ENCODE measurements at places on chromosomes 6 and 20.

- DNase-seq: no peak
Measured at GRCh38 chr6:79796197-79796596, 151.2 kb downstream of the ELOVL4 start.

DNA sequence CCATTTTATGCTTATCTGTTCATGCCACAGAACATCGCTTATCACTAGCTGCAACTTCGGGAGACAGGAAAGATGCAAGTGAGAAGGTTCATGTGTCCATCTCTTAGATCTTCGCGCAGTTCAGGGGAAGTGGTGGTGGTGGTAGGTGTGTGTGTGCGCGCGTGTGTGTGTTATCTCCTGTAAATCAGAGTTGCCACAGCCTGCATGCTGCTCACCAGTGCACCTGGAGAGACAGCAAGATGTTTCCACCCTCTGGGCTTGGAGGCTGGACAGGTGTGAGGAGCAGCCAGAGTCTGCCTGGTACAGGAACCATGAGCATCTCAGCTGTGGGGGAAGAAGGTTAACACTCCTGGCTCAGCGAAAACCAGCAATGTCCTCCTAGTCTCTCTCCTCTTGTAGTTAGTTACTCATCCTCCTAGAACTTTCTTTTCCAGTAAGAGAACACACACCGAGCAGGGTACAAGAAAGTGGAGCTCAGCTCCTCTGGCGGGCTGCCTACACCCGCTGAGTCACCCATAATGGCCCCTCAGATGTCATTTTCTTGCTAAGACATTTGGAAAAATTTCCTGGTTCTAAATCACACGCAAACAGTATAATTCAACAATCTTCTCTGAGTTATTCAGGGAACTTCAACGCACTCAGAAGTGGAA lies 5.1 kb upstream of the TUBB1 start:
- peak; percentile 24 for DNase-seq

GRCh38 chr6:79421001-79421411 lies 116.2 kb downstream of the LCA5 start:
- DNase-seq: no peak

- DNase-seq: no peak
Measured at GRCh38 chr6:139587469-139587868, 213.0 kb upstream of the CITED2 start.

- DNase-seq: no peak
Measured at GRCh38 chr20:56715902-56716519, 86.9 kb downstream of the TFAP2C start.

GRCh38 chr20:51750037-51750769 lies 18.0 kb downstream of the ATP9A start:
- DNase-seq: peak; percentile 61

DNA sequence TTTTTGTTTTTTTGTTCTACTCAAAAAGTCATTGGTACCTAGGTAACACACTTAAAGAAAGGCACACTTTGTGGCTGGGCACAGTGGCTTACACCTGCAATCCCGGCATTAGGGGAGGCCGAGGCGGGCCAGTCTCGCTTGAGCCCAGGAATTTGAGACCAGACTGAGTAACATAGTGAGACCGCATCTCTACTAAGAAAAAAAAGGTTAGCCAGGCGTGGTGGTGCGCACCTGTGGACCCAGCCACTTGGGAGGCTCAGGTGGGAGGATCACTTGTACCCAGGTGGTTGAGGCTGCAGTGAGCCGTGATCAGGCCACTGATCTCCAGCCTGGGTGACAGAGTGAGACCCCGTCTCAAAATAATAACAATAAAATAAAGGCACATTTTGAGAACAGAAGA lies 67.4 kb upstream of the BHLHE23 start:
- no peak for DNase-seq

- DNase-seq: no peak
Measured at GRCh38 chr6:17552861-17553260, 47.2 kb upstream of the FAM8A1 start.

- DNase-seq: peak; percentile 89
Measured at GRCh38 chr6:42075159-42075838, 25.0 kb downstream of the TAF8 start.

GRCh38 chr20:16528078-16528477 lies 45.2 kb downstream of the KIF16B start:
- no peak for DNase-seq

- DNase-seq: no peak
Measured at GRCh38 chr6:99739526-99739925, 132.9 kb downstream of the PRDM13 start.

- DNase-seq: peak; percentile 77
Measured at GRCh38 chr6:158475344-158476302, 84.3 kb upstream of the TMEM181 start.

GRCh38 chr20:24994470-24995368 lies 2.2 kb upstream of the APMAP start:
- DNase-seq: peak; percentile 86

DNA sequence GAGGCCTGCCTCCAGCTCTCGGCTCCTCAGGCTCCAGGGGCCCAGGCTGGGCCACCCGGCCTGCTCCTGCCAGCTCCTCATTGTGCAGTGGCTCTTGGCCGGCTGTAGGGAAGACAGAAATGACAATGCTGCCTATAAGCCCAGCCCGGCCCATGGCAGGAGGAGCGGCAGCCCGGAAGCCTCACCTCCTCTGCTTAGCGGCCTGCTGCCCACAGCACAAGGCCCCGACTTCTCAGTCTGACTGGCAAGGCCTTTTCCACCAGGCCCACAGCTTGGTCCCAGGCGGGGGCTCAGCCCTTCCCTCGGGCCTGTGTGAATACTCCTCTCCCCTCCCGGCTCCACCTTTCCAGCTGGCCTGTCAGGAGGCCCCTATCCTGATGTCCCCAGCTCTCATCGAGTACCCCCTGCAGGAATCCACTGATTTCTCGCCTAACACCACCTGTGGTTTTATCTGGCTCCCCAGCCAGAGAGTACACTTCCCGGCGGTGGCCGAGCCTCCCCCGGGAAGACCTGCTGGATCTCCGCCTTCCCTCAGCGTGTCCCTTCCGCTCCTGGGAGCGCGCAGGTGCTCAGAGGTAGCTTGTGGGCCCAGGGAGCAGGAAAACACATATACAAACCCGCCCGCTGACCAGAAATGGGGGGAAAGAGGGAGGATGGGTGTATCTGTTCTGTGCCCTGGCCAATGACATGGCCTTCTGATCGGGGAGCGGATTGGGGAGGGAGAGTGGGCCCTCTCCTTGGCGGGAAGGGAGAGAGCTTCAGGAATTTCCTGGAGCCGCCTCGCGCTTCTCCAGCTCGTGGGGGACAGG lies 963 bp downstream of the DDRGK1 start:
- DNase-seq: no peak

GRCh38 chr6:28478518-28478917 lies 35.2 kb upstream of the ZSCAN23 start:
- no peak for DNase-seq

- no peak for DNase-seq
Measured at GRCh38 chr20:62357187-62357667, 9.9 kb downstream of the LAMA5 start.

DNA sequence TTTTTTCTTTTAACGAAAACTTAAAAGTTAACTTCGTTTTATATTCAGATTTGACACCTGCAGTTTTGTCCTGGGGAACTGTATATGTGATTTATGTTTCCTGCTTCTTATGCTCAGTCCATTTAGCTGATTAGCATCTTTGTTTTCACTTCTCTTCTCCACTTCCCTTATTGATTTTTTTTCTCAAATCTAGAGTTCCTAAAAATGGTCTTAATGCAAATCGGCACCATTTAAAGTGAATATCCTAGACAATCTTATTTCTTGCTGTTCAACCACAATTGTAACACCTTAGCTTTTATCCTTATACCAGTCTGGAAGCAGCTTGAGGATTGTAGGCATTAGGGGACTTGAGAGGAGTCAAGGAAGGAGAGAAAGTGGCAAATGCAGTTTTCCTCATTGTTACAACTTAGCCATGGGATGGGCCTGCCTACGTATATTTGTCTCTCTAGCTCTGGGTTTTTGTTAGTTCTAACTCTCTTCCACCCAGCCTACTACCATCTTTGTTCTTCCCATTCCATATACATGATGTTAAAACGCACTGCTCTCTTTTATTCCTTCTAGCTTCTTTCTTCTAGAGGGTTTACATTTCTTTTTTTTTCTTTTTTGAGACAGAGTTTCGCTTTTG lies 8.5 kb downstream of the QRSL1 start:
- no peak for DNase-seq

DNA sequence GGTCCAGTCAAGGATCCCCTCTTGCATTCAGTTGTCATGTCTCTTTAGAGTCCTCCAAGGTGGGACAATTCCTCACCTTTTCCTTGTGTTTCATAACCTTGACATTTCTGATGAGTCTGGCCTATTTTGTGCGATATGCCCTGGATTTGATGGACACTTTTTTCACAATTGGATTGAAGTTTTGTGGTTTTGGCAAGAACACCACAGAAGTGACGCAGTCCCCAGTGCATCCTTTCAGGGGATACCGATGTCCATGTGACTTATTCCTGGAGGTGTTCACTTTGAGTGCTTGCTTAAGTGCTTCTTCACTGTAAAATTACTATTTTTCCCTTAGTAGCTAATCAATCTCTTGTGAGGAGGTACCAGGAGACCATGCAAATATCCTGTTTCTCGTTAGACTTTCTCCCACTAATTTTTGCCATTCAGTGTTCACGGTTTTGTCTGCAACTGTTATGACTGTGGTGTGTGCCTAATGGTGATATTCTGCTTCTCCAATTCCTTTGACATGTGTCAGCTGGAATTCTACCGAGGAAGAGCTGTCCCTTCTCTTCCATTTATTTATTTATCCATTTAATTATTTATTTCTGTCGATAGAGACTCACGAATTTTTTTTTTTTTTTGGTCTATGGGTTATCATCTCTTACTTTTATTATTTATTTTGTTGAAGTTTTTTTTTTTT lies 30.8 kb downstream of the BPIFB4 start:
- no peak for DNase-seq

GRCh38 chr20:677957-678356 lies 2.4 kb upstream of the SCRT2 start:
- no peak for DNase-seq

- DNase-seq: no peak
Measured at GRCh38 chr6:140039364-140039763, 664.9 kb upstream of the CITED2 start.

DNA sequence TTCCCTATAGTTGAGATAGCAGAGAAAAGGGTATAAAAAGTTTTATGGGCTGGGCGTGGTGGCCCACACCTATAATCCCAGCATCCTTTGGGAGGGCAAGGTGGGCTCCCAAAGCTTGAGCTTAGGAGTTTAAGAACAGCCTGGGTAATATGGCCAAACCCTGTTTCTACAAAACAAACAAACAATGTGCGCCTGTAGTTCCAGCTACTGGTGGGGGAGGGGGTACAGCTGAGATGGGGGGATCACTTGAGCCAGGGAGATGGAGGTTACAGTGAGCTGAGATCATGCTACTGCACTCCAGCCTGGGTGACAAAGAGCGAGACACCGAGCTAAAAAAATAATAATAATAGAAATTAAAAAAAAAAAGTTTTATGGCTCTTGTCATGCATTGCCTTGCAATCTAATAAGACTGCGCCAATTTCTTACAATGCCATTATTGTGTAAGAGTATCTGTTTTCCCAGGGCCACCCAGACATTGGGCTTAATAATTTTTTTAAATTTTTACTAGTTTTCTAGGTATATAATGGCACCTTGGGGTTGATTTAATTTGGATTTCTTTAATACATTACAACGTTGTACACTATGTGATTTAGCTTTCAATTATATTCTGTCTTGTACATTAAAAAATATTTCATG lies 3.9 kb downstream of the ACSS2 start:
- peak; percentile 31 for DNase-seq

- no peak for DNase-seq
Measured at GRCh38 chr6:161189891-161190290, 84.0 kb downstream of the AGPAT4 start.

Measured in head of caudate nucleus (tissue), 42 donors.